ENCODE measurements at places on chromosomes 4 and X.

GRCh38 chr4:65670331-65671031 lies at the start of gene EPHA5:
Gene EPHA5 (minus strand): TSS chr4:65670489. CDS start chr4:65669742, 747 bp downstream.
- DNase-seq = peak; percentile 67

- no peak for DNase-seq
Observed at GRCh38 chrX:52352551-52352950, 16.3 kb upstream of the XAGE2 start.

DNA sequence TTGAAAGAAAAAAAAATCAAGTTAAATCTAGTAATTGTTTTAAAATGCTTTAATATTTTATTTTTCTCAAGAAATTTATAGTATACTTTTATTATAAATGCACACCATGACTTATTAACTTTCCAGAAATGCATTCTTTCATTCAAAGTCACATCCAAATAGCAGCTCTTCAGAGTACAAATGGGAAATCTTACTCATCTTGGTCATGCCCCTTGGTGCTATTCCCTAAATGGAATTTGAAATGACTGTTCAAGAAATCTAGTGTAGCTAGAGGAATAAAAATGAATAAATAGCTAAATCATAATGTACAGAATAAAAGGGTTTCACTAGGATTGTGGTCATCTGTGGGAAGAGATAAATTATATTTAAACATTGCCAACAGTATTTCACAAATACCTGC lies 1139.7 kb downstream of the PCDH18 start:
- DNase-seq = no peak

GRCh38 chr4:69489856-69490255 lies 5.8 kb downstream of the UGT2B4 start:
- no peak for DNase-seq

- no peak for DNase-seq
Observed at GRCh38 chrX:75997692-75998091, 175.2 kb upstream of the PBDC1 start.

GRCh38 chr4:86100539-86101215 lies 259.2 kb downstream of the MAPK10 start:
- DNase-seq = no peak

- DNase-seq = peak; percentile 77
Observed at GRCh38 chr4:5979981-5980380, 38.2 kb downstream of the C4orf50 start.

DNA sequence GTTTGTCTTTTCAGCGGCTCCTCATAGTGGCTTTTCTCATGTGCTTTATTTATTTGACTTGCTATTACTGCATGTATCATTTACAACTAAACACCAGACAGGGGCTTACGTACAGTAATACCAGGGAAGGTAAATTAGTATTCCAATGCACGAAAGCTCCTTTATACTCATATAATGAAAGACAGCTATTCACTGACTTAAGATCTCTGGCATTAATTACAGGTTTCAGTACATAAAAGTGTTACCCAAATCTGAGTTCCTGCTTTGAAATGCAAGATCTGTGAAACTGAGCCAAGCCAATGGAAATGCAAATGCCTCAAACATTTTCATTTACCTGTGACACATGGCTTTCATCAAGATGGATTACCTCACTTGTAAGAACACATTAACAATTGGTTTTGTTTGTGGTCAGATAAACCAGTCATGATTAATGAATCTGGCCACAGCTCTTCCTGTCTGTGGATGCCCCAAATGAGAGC lies 107.2 kb downstream of the ANAPC4 start:
- DNase-seq = no peak

DNA sequence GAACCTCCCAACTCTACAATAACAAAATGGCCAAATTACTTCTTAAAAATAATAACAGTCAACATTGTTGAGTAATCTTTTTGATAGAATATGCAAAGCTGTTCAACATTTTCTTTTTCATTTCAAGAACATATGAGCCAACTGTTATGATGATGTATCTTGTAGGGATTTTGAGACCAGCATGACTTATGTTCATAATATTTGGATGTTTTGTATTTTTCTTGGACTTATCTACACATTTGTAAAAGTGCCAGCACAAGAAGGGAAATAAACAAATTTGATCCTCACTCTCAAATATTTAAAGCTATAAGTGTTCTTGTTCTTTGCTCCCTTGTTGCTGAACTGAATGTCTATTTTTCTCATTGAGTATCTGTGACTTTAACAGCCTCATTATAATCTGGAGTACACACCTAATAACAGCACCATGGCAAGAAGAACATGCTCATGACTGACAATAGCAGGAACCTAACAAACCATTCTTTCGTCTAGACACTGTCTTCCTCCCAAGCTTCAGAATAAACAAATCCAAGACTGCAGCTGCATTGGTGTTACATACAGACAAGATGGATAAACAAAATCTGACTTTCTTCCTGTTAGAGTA lies 1049.7 kb downstream of the FAT4 start:
- peak; percentile 7 for DNase-seq

DNA sequence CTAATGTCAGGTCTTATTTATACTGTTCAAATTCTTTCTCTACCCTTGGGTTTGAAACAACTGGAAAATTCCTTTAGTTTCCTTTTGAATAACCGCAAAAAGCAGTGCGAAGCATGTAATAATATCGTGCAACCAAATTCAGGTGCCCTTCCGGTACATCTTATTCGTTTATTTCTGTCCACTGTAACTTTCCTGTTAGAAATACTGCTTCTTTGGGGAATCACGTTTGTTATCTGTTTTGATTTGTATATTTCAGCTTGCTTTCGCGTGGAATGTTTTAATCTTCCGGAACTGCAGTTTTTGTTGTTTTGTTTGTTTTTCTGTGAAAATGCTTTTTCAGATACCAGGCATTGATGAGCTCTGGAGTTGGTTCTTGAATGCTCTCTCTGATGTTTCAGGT lies 85.7 kb upstream of the HPRT1 start:
- no peak for DNase-seq

- DNase-seq = no peak
Observed at GRCh38 chrX:136336623-136337022, 35.9 kb downstream of the ADGRG4 start.

DNA sequence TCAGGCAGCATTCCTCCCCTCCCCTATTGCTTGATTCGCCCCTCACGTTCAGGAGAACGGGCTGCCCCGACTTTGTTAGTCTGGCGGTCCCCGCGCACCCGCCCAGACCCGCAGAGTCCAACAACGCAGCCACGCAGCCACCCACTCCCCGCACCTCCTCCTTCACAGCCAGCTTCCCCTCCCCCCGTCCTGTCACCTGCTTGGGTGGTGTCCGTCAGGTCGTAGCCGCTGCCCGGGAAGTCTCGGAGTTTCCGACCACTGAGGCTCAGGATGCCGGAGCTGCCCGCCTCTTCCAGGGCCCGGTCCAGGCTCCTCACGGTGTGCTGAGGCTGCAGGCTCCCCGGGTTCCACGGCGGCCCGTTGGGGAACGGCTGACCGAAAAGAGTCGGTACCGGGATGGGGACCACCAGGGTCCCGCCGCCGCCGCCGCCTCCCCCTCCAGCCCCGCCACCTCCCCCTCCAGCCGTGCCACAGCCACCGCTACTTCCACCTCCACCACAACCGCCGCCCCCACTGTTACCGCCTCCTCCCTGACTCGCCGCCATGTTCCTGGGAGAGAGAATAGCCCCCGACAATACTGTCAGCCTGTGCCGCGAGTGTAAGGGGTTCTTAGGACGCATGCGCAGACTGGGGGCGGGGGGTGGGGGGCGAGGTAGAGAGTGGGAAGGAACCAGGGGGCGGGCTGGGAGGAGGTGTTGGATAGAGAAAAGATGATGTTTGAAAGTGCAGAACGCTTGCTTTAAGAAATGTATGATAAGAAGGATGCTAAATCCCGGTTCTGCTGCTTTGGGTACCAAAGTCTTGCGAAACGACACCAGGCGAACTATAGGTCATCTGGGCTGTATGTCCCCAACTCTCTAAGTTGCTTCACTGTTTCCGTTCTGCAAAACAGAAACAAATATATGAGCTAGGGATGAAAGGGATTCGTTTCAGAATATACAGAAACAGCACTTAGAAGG lies at the start of gene LRCH2:
LRCH2 (minus strand) TSS at position 600 of the 959 bp plus-strand sequence; CDS start at position 545, 55 bp downstream.
- DNase-seq = peak; percentile 14

GRCh38 chrX:1224954-1225353 lies 12.5 kb upstream of the CRLF2 start:
- DNase-seq = no peak

DNA sequence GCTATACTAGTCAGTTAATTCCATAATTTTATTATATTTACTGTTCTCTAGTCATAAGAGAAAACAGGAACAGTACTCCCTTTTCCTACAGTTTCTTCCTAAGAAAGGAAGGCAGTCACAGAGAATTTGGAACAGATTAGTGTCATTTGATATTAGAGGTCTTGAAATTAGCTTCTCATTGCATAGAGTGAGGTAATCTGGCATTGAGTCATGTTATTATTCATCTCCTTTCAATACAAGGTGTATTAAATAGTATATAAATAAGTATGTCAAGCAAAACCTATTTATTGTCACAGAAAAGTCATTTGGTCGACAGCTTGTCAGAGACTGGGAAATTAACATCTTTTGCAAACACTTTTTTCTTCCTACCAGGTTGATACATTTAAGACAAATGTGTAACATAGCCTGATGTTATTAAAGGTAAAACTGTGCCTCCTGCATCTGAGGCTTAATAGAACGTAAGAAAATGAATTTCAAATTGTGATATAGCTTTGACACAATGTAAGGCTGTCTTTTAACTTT lies 753.1 kb upstream of the FRG1 start:
- DNase-seq = no peak

- no peak for DNase-seq
Observed at GRCh38 chr4:92101737-92102172, 202.0 kb upstream of the GRID2 start.

DNA sequence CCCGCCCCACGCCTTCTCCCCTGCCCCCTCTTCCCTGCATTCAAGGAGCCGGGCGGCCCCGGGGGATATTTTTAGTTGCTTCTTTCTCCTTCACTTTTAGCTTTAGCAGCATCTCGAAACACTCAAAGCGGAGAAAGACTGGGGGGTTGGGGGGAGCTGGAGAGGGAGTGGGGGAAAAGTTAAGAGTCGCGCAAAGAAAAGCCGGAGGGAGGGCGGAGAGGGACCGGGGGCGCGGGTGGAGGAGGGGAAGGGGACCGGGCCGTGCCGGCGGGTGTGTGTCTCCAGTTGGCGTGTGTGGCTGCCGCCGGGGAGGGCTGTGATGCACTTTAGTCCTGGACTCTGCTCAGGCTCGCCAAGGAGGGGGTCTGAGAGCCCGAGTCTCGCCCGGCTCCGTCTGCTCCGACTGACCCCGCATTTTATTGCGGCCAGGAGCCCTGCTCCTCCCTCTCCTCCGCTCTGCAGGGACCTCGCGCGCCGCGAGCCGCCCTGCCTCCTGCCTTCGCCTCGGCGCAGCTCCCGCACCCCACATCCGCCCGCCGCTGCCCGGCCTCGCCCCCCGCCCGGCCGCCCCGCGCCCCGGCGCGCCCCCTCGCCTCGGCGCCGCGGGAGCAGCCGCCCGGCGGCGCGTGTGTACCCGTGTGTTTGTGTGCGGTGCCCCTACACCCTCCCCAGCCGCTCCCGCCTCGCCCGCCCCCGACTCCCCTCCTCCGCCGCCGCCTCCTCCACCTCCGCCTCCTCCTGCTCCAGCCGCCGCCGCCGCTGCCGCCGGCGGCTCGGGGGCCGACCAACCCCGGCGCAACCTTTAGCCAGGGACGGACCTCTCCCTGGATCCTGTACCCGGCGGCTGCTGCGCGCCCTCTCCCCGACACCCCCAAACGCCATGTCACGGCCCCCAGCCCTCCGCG lies 1.4 kb downstream of the ZNF827 start:
- peak; percentile 63 for DNase-seq

- no peak for DNase-seq
Observed at GRCh38 chrX:129786210-129786651, 6.5 kb downstream of the SASH3 start.

- DNase-seq = no peak
Observed at GRCh38 chr4:162506253-162506652, 342.5 kb upstream of the FSTL5 start.

GRCh38 chr4:22498866-22499265 lies 17.0 kb downstream of the ADGRA3 start:
- DNase-seq = no peak

- no peak for DNase-seq
Observed at GRCh38 chr4:59945716-59946115, 1254.4 kb upstream of the ADGRL3 start.

DNA sequence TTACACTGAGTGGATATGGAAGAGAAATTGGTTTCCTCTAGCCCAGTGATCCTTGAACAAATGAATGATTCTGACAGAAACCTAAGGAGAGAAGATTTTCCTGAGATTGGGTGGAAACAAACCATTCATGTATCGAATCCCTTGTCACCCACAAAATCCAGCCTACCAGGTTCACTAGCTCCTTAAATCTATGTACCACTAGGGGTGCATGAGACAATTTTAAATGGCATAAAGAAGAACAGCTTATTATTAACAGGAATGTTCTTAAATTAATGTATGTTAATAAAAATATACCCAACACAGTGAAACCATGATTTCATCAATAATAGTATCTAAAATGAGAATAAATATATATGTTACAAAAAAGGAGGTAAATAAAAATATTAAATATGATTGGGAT lies 118.4 kb upstream of the LNX1 start:
- no peak for DNase-seq

DNA sequence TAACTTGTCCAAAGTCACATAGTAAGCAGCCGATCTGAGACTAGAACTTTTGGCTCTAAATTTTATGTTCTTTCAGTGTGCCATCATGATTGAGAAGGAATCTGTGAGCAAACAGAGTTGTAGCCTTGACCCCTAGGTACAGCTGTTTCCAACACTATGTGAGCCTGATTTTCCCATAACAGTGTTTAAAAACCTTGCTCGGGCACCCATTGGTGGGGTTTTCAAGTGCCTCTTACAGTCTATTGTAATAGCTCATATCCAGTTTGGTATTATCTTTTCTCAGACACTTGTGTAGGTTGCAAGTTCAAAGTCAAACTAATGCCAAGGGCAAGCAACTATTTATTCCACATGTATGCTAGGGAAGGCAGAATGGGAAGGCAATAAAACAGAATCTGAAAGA lies 467.9 kb downstream of the INPP4B start:
- no peak for DNase-seq

DNA sequence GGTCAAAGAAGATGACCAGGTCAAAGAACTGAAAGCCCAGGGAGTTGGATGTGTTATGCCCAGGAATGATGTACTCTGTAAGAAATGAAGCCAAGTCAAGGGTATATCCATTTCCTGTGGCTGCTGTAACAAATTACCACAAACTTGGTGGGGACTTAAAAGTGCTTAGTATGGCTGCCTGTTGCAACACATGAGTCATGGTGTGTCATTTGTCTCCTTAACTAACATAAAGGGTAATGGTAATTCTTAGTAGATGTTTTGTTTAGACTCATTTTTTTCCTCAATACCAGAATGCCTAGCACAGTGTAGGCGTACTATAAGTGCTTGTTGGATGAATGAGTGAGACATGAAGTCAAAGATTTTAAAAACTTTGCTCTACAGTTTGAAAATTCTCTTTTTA lies 45.7 kb downstream of the SYTL5 start:
- no peak for DNase-seq

All from endothelial cell (in vitro differentiated cells).